ENCODE measurements at places on chromosomes 1 and 21.

GRCh38 chr1:57696904-57697303, 273.0 kb upstream of the DAB1 start:
- no peak overlapping the region for H3K4me3 ChIP-seq
- no peak overlapping the region for H3K27ac ChIP-seq
- no peak for DNase-seq
- H3K27me3 ChIP-seq, result no peaks in the 10 kb centered on the region

DNA sequence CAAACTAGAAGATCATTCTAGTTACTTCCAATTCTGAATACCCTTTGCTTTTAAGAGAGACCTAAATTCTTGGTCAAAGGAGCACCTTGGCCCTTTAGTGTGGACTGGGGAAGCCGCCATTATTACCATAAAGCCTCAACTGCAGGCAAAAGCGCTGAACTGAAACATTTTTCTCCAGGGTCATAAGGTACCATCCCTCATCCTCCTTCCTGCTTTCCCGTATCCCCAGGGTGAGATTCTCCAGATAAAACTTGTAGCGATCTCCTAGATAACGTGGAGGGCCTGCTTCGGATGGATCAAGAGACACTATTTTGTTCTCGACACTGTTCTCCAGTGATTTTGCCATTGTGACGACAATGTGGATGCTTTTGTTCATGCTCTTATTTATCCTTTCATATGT, 9.8 kb downstream of the SLAMF1 start:
- no peaks in the 10 kb centered on the region for H3K36me3 ChIP-seq
- H3K4me1 ChIP-seq, result peaks cover 9% of the 10 kb centered on the region
- no peak for DNase-seq
- H3K27ac ChIP-seq, result no peak overlapping the region

DNA sequence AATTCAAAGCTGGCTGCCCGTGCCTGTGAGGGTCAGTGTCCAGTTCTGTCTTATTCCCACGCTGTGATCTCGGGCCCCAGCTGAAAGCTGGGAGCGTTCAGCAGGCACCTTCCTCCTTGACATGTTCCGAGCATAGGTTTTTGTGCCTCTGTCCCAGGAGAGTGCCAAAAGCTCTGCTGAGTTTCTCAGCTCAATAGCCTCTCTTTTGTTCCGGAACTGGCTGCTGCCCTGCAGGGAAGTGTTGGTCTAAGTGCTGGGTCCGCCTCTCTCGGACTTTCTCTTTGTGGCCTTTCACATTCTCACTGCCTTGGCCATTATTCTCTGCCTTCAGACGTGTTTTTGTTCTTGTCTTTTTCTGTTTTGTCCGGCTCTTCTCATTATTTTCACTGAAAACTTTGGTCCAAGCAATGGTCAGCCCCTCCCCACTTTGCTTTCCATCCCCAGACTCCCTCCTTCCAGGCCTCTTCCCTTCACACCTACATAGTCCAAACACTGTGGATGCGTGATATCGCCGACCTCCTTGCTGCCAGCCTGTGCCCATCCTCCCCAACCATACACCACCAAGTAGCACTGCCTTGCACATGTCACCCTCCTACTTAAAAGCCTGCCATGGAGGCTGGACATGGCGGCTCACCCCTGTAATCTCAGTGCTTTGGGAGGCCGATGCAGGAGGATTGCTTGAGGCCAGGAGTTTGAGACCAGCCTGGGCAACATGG, 233.8 kb downstream of the RHOU start:
- DNase-seq, result peak; percentile 20
- peak overlapping the region; percentile 42 for H3K27ac ChIP-seq
- H3K4me3 ChIP-seq, result no peak overlapping the region
- 0 out of 2 replicates have a peak, but pooled peaks cover 5% of the 10 kb centered on the region for H3K4me1 ChIP-seq

GRCh38 chr1:84736445-84736844, 46.2 kb upstream of the SSX2IP start:
- no peaks in the 10 kb centered on the region for H3K36me3 ChIP-seq
- no peak overlapping the region for H3K27ac ChIP-seq
- no peak for DNase-seq
- H3K4me3 ChIP-seq, result no peak overlapping the region
- no peaks in the 10 kb centered on the region for H3K27me3 ChIP-seq

DNA sequence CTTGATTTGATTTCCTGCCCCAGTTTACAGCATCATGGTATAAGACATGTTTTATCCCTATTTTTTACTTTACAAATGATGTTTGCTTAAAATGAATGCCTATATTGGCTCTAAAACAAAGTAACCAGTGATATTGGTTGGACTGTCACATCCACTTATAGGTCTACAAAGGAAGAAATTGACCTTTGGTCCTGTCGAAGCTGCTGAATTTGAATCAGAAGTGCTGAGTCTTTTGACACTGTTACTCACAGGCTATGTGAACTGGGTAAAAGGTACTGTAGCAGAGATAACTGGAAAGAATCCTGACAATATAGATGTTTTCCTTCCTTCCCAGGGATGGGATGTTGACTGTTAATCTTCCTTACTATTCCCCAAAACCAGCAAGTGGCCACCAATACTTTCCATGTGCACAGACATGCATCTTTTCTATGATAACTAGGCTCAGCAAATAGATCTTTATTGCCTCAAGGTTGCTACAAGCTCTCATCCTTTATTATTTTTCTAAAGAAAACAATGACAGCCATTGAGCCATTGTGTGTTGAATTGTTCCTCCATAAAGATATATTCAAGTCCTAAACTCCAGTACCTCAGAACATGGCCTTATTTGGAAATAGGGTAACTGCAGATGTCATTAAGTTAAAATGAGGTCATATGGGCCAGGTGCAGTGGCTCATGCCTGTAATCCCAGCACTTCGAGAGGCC, 175.9 kb upstream of the NR5A2 start:
- no peaks in the 10 kb centered on the region for H3K36me3 ChIP-seq
- no peak for DNase-seq
- no peak overlapping the region for H3K4me3 ChIP-seq
- H3K27me3 ChIP-seq, result no peaks in the 10 kb centered on the region
- peaks cover 8% of the 10 kb centered on the region for H3K4me1 ChIP-seq
- H3K27ac ChIP-seq, result no peak overlapping the region

DNA sequence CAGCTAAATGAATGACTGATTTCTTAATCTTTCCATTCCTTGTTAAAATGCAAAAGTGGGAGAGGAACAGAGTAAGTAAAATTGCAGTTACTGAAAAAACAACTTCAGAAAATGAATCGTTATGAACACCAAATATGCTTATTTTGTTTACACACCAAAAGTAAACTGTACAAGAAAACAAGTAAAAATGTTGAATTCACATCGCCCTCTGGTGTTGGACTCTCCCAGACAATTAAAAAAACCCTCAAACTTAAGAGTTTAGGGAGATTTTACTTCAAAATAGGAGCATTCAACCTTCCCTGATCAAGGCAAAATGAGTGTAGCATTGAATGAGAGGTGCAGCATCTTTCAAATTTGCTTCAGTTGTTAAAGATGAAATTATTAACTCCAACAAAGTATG, 19.4 kb upstream of the ESRRG start:
- DNase-seq, result peak; percentile 22
- H3K27ac ChIP-seq, result no peak overlapping the region
- H3K36me3 ChIP-seq, result no peaks in the 10 kb centered on the region

DNA sequence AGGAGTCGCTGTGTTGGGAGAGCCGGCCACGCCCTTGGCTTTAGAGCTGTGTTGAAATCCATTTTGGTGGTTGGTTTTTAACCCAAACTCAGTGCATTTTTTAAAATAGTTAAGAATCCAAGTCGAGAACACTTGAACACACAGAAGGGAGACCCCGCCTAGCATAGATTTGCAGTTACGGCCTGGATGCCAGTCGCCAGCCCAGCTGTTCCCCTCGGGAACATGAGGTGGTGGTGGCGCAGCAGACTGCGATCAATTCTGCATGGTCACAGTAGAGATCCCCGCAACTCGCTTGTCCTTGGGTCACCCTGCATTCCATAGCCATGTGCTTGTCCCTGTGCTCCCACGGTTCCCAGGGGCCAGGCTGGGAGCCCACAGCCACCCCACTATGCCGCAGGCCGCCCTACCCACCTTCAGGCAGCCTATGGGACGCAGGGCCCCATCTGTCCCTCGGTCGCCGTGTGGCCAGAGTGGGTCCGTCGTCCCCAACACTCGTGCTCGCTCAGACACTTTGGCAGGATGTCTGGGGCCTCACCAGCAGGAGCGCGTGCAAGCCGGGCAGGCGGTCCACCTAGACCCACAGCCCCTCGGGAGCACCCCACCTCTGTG, 4.7 kb downstream of the C1orf35 start:
- DNase-seq, result no peak
- H3K27me3 ChIP-seq, result no peaks in the 10 kb centered on the region
- H3K36me3 ChIP-seq, result peaks cover 3% of the 10 kb centered on the region
- no peaks in the 10 kb centered on the region for H3K4me1 ChIP-seq
- H3K27ac ChIP-seq, result no peak overlapping the region

DNA sequence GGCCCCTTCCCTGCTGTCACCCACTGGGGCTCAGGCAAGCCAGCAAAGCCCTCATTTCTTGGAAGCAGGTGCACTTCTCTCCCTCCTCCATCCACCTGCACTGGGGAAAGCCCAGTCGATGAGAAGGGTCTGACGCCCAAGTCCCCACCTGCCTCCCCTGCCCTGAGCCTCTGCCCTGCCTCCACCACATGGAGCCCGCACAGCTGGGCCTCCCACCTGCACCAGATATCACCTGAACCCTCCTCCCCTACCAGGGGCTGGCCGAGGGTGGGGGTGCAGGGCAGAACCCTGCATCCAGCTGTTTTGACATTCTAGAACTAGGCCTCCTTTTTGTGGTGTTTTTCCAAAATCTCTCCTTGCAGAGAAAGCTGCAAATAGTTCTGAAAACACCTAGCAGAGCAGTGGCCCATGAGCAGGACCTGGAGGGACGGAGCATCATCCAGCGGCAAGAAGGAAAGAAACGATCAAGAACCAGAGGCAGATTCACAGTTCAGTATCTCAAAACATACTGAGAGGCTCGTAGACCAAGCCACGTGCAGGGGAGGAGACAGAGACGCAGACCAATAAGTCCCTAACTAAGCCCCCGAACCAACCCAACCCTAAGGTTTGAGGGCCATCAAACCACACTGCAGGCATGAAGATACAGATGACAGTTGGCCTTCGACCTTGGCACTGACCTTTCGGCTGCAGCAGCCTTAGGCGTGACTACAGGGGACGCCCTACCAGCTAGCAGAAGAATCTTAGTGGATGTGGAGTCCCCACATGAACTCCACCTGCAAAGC, 16.7 kb downstream of the CHD5 start:
- H3K27me3 ChIP-seq, result no peaks in the 10 kb centered on the region
- peaks cover 3% of the 10 kb centered on the region for H3K4me1 ChIP-seq
- no peaks in the 10 kb centered on the region for H3K36me3 ChIP-seq
- H3K27ac ChIP-seq, result no peak overlapping the region
- no peak overlapping the region for H3K4me3 ChIP-seq

DNA sequence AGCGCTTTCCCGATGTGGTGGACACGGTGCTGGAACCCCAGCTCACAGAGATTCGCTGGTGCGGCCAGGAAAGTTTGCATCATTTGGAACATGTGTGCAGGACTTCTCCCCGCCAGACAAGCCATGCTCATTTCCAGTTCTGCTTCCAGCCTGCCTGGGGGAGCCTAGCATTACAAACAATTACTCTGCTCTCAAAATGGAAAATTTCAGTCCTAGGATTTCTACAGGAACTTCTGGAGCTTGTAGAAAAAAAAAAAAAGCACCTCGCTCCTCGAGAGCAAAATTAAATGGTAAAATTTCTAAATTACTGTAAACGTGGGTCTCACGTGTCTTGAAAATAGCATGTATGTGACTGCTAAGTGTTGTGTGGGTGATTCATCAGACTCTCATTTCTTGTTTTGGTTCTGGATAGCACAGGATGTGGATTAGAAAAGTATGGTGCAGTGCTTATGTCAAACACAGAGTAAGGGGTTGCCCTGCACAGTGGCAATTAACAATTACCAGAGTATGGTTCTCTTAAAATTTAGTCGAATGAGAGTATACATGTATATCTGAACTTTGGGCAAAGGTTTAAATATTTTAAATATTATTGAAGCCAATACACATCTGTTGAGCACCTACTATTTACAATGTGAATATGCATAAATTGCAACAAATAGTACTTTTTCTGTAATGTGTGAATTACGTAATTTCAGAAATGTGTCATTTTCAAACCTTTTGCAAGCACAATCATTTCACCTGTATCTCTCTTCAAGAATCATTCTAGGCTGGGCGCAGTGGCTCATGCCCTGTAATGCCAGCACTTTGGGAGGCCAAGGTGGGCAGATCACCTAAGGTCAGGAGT, 61.8 kb upstream of the PTGFRN start:
- H3K27ac ChIP-seq, result no peak overlapping the region
- H3K36me3 ChIP-seq, result 0 out of 2 replicates have a peak, but pooled peaks cover 4% of the 10 kb centered on the region
- no peak for DNase-seq
- peaks cover 12% of the 10 kb centered on the region for H3K4me1 ChIP-seq
- no peaks in the 10 kb centered on the region for H3K27me3 ChIP-seq

- no peaks in the 10 kb centered on the region for H3K27me3 ChIP-seq
- H3K4me1 ChIP-seq, result no peaks in the 10 kb centered on the region
- no peak for DNase-seq
- H3K4me3 ChIP-seq, result no peak overlapping the region
- H3K36me3 ChIP-seq, result no peaks in the 10 kb centered on the region
These were observed 37.1 kb upstream of the EXO1 start for GRCh38 chr1:241810769-241811405.

DNA sequence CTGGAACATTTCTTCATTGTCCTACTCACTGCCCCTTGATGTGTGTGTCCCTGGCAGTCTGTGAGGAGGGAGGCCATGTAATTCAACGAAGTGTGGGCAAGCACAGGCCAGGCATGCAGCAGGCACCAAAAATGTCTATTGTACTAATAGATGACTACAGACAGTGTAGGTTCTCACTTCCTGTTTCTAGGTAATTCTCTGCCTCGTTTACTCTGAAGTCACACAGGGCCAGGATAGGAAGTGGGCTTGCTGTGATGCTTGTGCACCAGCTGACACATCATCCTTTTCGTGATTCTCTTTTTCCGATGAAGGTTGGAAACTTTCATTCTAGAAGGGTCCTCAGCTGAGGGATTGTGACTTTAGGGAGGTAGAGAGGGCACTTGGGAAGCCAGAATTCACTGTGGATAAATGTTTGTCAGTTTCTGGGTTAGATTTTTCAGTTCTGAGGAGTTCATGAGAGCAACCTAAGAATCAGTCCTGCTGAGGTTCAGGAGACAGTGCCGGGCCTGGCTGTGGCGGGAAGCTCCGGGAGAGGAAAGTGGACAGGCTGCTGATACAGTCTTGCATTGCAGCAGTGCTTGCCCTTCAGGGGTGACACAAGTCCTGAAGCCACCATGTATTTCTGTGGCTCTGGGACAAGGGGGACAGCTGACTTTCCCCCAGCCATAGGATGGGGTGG, 4.3 kb upstream of the CSF1 start:
- peaks cover 13% of the 10 kb centered on the region for H3K4me1 ChIP-seq
- H3K27me3 ChIP-seq, result peaks cover 37% of the 10 kb centered on the region
- no peak overlapping the region for H3K27ac ChIP-seq
- no peak for DNase-seq

- no peak overlapping the region for H3K4me3 ChIP-seq
- H3K27ac ChIP-seq, result no peak overlapping the region
- H3K27me3 ChIP-seq, result no peaks in the 10 kb centered on the region
- H3K36me3 ChIP-seq, result no peaks in the 10 kb centered on the region
- no peaks in the 10 kb centered on the region for H3K4me1 ChIP-seq
These were observed 16.3 kb downstream of the BATF3 start for GRCh38 chr1:212683357-212683722.

- no peaks in the 10 kb centered on the region for H3K36me3 ChIP-seq
- no peak overlapping the region for H3K27ac ChIP-seq
- no peak for DNase-seq
- no peaks in the 10 kb centered on the region for H3K27me3 ChIP-seq
- H3K4me1 ChIP-seq, result no peaks in the 10 kb centered on the region
These were observed 859.6 kb downstream of the LTN1 start for GRCh38 chr21:28133116-28133515.

GRCh38 chr21:44370786-44371410, 17.5 kb downstream of the TRPM2 start:
- no peak overlapping the region for H3K4me3 ChIP-seq
- H3K27me3 ChIP-seq, result peaks cover 3% of the 10 kb centered on the region
- no peak overlapping the region for H3K27ac ChIP-seq
- DNase-seq, result no peak
